ENCODE measurements at places on chromosomes 7 and 10.

GRCh38 chr7:158245724-158246041 lies 341.9 kb downstream of the PTPRN2 start:
- DNase-seq, result no peak

GRCh38 chr7:33816106-33816505 lies 89.2 kb upstream of the BMPER start:
- no peak for DNase-seq

- no peak for DNase-seq
Observed at GRCh38 chr7:38833329-38833728, 75.7 kb downstream of the VPS41 start.

DNA sequence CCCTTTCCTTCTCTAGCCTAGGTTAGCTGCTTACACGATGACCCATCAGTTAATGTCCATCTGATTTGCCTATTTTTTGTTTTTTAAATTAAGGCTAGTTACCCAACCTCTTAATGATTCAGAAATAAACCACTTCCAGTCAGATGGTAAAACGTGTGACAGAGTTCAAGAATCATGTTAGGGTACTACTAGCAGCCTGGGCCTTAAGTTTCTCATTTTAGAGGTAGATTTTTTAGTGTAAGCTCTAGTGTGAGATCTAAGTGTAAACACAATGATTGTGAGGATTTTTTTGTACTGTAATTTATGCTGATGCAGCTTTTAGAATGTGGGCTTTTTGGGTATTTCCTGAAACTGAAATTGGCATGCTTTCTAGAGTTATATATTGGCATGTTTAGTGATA lies 130.0 kb downstream of the CDK14 start:
- DNase-seq, result no peak

GRCh38 chr10:91901784-91902677 lies 7.3 kb downstream of the FGFBP3 start:
- no peak for DNase-seq

DNA sequence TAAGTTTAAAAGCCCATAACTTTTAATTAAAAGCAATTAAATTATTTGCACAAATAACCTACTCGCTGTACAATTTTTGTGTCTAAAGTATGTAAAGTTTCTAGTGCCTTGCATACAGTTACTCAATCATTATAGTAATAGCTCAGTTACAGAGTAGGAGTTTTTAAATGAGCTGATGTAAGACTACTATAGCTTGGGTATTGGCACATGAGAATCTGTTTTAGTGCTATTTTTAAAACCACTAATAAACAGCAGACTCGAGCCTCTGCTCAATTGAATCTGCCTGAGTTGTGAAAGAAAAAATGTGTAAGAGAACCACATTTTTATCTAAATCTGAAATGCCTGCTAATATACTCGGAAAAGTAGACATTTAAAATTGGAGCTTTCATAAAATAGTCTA lies 31.1 kb downstream of the CTNNA3 start:
- no peak for DNase-seq

DNA sequence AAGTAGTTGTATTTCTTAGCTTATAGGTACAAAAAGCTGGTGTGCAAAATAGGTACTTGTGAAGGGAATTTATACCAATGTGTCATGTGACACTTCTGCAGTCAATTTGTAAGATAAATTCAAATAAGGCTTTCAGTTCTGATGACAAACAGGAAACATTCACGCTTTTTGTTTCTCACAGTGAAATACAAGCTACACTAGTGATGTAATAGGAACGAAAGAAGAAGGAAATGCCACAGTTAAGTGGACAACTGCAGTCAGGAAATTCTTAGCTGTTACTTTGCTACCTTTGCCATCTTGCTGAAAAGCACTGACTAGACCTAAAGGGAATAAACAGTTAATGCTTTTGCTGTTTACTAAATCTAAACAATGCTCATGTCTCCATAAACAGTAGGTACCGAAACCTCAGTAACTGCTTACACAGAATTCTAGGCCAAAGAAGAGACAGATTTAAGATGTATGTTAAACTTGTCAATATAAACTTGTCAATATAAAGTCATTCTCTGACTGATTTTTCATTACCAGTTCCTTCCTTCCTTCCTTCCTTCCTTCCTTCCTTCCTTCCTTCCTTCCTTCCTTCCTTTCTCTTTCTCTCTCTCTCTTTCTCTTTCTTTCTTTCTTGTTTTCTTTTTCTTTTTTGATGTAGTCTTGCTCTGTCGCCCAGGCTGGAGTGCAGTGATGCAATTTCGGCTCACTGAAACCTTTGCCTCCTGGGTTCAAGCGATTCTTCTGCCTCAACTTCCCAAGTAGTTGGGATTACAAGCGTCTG lies 10.1 kb downstream of the OTUD1 start:
- DNase-seq, result no peak

DNA sequence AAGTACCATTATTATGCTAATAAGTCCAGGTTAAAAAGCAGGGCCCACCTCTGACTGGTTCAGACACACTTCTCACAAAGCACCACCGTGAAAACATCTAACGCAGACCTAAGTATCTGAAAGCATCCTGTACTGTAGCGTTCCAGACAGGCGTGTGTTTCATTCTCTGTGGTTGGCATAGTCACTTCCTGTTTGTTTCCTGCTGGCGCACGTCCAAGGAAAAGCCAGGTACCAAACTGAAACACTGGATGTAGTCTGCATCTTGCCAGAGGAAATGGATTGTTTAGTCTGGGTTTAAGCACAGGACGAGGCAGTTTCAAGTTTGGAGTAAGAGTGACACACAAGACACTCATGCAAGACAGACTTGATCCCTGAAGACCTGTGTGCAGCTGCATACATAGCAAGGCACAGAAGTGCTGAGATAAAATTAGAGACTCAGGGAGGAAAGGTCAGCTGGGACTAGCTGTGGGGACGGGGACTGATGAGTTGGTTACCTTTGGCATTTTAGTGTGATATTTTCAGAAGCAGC lies 23.3 kb downstream of the BPGM start:
- peak; percentile 20 for DNase-seq

DNA sequence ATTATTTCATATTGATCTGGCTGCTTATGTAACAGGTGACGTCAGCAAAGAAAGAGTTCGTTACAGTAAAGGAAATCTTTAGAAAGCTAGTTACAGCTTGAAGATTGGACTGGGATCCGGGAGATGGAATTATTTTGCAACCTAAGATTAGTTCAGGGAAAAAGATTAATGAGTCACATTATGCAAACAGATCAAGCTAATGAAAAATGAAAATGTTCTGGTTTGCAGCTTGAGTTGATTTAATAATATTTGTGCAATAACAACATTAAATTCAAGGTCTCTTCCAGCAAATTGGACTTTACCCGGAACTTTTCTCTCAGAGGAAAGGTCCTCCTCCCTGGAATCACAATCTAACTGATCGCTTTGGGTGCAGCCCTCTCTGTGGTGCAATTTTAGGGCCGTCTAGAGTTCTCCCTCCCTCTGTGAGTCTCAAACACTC lies 119.5 kb downstream of the OTUD1 start:
- no peak for DNase-seq

DNA sequence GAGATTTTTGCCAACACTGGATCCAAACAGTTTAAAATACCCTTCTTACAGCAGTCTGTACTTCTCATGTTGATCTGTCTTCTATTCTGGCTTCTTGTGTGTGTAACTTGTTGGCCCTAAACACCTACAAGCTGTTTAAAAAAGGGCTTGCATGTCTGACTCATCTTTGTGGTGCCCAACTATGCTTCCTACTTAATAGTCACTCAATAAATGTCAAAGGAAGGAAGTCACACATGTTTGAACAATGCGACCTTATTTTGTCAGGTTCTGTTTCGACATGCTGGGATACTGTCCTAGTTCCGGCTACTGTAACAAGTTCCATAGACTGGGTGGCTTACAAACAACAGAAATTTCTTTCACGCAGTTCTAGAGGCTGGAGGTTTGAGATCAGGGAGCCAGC lies 9.4 kb upstream of the GRK5 start:
- no peak for DNase-seq

GRCh38 chr10:43395571-43396060 lies 13.4 kb downstream of the HNRNPF start:
- DNase-seq, result no peak

- no peak for DNase-seq
Observed at GRCh38 chr10:101066146-101066895, 4.5 kb downstream of the KAZALD1 start.

GRCh38 chr7:30596721-30597120 lies 2.0 kb downstream of the GARS1 start:
- no peak for DNase-seq

GRCh38 chr10:122249991-122250750 lies 20.9 kb upstream of the BTBD16 start:
- DNase-seq, result no peak

- no peak for DNase-seq
Observed at GRCh38 chr7:47559306-47560220, 22.3 kb downstream of the TNS3 start.

DNA sequence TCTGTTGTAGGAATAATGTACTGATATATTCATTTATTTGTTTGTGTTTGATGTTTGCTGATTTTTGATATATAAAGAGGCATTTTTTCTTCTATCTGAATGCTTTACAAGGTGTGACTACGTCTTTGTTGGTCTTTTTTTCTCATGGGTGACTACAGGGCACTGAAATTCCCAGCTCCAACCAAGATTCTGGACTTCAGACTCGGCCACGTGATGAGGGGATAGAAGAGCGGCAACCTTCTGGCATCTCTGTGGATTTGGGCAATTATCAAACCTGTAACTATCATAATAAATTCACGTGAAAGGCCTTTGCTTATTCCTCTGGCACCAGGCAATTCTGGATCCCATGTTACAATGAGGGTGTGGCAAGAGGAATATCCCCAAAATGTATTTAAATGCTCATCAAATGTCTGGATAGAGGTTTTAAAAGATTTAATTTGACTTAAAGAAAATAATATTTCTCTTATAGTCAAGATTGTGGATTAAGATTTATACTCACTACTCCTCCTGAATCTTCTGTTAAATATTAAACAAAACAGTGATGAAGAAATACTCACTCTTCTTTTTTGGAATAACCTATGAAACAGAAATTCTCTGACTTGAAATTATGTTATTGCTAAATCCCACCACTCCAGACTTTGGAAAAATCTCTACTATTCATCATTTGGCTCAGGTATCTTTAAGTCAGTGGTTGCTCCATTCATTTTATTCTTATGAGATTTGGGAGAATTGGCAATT lies 276.3 kb downstream of the GPR37 start:
- DNase-seq, result no peak

- no peak for DNase-seq
Observed at GRCh38 chr7:45919993-45920459, 1.0 kb downstream of the IGFBP3 start.

DNA sequence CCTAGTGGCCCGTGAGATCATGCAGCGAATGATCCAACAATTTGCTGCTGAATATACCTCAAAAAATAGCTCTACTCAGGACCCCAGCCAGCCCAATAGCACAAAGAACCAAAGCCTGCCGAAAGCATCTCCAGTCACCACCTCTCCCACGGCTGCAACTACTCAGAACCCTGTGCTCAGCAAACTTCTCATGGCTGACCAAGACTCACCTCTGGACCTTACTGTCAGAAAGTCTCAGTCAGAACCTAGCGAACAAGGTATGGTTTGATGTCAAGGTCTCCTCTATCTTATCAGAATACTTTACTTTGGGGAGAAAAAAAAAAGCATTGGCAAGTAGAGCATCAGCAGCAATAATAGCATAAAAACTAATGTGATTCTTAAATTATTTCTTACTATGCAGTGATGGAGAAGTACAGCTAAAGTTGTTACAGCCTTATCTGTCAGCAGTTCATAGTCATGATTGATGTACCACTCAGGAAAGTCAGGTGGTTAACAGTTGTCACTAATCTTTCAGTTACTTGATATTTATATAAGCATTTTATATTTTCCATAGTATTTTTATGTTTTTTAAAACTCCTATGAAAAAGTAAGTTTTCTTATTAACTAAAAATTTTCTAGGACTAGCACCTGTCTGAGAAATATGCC lies 117.1 kb downstream of the LCOR start:
- no peak for DNase-seq

GRCh38 chr10:91127341-91128082 lies 93.0 kb upstream of the PCGF5 start:
- no peak for DNase-seq

GRCh38 chr7:11274074-11274473 lies 300.4 kb downstream of the PHF14 start:
- DNase-seq, result no peak

DNA sequence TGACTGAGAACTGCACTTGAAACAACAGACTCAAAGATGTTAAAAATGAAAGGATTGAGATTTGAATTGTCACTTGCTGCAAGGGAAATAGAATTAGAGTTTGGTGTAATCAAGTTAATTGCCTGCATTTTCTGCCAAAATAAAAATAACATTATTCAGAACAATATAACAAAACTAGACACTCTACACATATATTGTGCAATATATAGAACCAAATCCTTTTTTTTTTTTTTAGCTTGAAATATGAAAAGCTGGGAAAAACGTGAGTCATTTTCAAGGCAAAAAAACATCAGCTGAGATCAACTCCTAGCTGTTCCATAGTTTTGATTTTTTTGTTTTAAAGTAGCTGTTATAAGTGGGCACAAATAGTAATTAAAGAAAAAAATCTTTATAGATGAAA lies 561.5 kb downstream of the DNAJB9 start:
- DNase-seq, result no peak

DNA sequence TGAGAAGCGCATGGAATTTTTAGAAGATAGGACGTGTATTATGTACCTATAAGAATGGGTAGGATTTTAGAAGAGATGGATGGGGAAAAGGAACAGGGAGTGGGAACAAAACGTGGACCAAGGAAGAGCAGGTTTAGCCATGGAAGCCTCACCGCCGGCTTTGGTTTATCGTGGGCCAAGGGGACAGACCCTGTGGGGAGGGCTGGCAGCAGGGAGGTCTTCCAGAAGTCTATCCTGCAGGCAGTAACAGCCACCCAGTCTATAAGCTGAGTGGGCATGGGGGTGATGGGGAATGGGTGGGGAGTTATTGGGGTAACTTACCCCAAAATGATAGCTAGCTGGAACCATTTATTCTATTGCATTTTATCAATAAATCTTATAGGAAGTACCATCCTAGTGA lies 44.9 kb downstream of the IKZF1 start:
- DNase-seq, result no peak

DNA sequence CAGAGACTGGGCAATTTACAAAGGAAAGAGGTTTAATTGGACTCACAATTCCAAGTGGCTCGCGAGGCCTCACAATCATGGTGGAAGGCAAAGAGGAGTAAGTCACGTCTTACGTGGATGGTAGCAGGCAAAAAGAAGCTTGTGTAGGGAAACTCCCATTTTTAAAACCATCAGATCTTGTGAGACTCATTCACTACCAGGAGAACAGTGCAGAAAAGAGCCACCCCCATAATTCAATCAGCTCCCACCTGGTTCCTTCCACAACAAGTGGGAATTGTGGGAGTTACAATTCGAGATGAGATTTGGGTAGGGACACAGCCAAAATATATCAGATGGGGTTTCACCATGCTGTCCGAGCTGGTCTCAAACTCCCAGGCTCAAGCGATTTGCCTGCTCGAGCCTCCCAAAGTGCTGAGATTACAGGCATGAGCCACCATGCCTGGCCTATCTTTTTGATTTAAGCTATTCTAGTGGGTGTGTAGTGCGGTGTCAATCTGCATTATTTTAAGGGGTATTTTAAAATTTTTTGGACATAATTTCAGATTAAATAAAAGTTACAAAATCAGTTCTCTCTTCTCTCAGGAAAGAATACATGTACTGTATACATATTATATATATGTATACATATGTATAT lies 9.0 kb upstream of the MRPS16 start:
- no peak for DNase-seq
